IMR-90 (cell line): ENCODE measurements at places on chromosomes 13 and 19. TPM values are rescaled to one million over a fixed set of nuclear protein-coding genes. Genes with fewer than 3 reads are reported as not detected.

KLK7 gene
- not detected in 2 replicates for total RNA-seq

SMIM7 gene
- total RNA-seq: 55.7 and 68.6 TPM in 2 replicates

- no peak overlapping the region for H3K4me3 ChIP-seq
- peak; percentile 10 for DNase-seq
- no peaks in the 10 kb centered on the region for H3K27me3 ChIP-seq
- no peak overlapping the region for H3K27ac ChIP-seq
These were observed 113.7 kb upstream of the OXGR1 start for GRCh38 chr13:97107815-97108529.

ICAM4 gene
- total RNA-seq: 2.3 and 2.5 TPM in 2 replicates

DNA sequence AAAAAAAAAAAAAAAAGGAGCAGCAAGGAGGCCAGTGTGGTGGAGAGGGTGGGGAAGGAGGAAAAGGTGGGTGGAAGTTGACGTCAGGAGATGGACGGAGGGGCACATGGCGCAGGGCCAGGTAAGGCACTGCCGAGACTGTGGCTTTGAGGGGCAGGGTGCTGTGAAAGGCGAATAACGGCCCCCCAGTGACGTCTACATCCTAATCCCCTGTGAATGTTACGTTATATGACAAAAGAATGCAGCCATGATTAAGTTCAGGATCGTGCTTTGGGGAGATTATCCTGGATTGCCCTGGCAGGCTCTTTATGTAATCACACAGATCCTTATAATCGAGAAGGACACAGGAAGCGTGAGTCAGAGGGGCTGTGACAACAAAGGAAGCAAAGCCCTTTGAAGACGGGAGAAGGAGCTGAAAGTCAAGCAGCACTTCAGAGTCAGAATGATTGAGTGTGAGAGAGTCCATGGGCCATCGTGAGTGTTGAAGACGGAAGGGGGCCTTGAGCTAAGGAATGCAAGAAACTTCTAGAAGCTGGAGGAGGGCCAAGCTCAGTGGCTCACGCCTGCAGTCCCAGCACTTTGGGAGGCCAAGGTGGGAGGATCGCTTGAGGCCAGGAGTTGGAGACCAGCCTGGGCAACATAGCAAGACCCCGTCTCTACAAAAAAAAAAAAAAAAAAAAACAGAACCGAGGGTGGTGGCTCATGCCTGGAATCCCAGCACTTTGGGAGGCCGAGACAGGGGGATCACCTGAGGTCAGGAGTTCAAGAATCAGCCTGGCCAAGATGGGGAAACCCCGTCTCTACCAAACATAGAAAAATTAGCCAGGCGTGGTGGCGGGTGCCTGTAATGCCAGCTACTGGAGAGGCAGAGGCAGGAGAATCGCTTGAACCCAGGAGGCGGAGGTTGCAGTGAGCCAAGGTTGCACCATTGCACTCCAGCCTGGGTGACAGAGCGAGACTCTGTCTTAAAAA is 13.8 kb upstream of the CEACAM16 start:
- peak; percentile 97 for DNase-seq
- no peak overlapping the region for H3K4me3 ChIP-seq
- peak overlapping the region; percentile 82 for H3K27ac ChIP-seq
- peaks cover 2% of the 10 kb centered on the region for H3K4me1 ChIP-seq

DNA sequence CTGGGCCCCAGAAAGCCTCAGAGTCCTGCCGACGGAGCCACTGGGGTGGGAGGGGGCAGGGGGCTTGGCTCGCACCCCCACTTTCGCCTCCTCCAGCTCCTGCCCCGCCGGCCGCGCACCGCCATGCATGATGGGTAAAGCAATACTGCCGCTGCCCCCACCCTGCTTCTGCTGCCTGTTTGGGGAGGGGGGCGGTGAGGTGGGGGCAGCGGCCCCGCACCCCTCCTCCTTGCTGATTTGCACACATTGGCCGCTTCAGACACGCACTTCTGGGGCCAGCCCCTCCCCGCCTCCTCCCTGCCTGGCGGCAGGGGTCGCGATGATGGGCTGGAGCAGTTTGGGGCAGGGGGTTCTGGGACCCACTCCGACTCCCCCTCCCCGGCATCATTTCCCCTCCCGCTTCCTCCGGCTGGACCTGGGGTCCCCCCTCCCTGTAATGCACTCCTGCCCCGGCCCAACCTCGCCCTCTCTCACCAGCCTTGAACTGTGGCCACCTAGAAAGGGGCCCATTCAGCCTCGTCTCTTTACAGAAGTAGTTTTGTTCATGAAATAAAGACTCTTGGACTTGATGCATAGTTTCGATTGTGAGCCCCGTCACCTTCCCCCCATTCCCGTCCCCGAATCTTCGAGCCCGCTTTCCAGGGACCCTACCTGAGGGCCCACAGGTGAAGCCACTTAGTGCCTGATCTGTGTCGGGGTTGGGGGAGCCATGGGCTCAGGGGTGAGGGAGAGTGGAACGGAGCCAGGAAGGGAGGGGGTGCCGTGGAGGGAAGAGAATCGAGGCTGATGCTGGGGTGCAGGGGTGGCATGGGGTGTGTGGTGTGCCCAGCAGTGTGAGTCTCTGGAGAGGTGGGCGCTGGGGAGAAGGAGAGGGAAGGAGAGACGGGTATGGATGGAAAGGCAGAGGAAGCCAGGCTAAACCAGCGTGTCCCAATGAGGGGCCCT is 1.4 kb upstream of the HPN start:
- peaks cover 5% of the 10 kb centered on the region; the same call in 1 of the 2 replicates for H3K4me1 ChIP-seq
- DNase-seq: no peak
- H3K4me3 ChIP-seq: no peak overlapping the region
- peaks cover 7% of the 10 kb centered on the region; the same call in 1 of the 2 replicates for H3K27me3 ChIP-seq
- no peak overlapping the region for H3K27ac ChIP-seq
- H3K36me3 ChIP-seq: no peaks in the 10 kb centered on the region

DNA sequence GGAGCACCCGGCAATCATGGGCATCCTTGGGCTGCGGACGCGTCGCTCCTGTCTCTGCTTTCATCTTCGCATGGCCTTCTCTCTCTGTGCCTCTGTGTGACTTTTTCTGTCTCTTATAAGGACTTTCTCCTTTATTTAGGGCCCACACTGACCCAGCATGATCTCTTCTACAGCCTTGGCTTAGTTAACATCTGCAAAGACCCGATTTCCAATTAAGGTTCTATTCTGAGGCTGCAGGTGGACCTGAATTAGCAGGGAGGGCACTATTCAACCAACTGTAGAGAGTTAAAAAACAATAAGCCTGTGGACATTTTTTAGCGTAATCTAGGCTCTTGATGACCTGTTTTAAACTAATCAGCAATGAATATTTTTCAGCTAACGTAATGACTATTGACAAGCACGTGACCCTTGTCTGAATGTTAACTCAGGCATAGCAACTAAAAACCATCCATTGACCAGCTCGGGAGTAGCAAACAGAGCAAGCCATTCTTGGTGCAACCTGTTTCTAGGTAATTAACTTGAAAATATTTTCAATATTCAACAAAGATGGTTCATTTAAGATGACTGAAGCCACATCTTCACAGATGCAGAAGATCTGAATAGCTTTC is 15.2 kb downstream of the F10 start:
- no peak for DNase-seq
- no peak overlapping the region for H3K4me3 ChIP-seq
- H3K36me3 ChIP-seq: 0 out of 2 replicates have a peak, but pooled peaks cover 1% of the 10 kb centered on the region
- H3K4me1 ChIP-seq: no peaks in the 10 kb centered on the region
- H3K27ac ChIP-seq: no peak overlapping the region

GRCh38 chr13:89465366-89465765 is 1794.2 kb downstream of the SLITRK5 start:
- no peaks in the 10 kb centered on the region for H3K36me3 ChIP-seq
- DNase-seq: no peak
- H3K27ac ChIP-seq: no peak overlapping the region
- no peaks in the 10 kb centered on the region for H3K27me3 ChIP-seq
- H3K4me1 ChIP-seq: no peaks in the 10 kb centered on the region

ZNF285 gene
- 5.0 and 5.9 TPM in 2 replicates for total RNA-seq

PBX4 gene
- 0.90 and 1.4 TPM in 2 replicates for total RNA-seq

DNA sequence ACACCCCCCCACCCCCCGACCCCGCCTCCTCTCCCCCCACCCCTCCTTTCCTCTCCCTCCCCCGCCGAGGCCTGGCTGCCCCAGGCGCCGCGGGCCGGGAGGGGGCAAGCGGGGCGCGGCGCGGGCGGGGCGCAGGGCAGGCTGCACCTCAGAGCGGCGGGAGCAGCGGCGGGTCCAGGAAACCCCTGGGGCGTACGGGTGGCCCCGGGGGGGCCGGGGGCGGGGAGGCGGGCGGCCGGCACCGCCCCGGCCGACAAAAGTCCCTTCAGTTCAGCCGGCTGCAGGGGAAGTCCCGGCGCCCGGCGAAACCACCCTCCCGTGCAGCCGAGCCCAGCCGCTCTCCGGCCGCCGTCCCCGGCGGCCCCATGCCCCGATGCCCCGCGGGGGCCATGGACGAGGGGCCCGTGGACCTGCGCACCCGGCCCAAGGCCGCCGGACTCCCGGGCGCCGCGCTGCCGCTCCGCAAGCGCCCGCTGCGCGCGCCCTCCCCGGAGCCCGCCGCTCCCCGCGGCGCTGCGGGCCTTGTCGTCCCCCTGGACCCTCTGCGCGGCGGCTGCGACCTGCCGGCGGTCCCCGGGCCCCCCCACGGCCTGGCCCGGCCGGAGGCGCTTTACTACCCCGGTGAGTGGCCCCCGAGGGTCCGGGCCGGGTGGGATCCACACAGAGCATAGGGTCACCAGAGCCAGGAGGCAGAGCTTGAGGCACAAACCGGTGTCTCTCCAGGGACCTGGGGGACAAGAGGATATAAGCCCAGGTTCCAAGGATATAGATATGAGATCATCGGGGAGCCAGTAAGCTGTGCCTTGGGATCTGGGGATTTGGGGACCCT is at the start of gene BCL3:
Gene BCL3, plus strand, starts transcription at position 283 of the 829 bp plus-strand sequence. Its CDS starts 83 bp downstream, at position 366.
- no peaks in the 10 kb centered on the region for H3K27me3 ChIP-seq
- H3K4me3 ChIP-seq: peak within 1 kb of the TSS; percentile 92
- no peak for DNase-seq
- peaks cover 23% of the 10 kb centered on the region for H3K36me3 ChIP-seq

RASAL3 gene
- total RNA-seq: not detected in 2 replicates

SYT3 gene
- total RNA-seq: not detected in 2 replicates

- no peaks in the 10 kb centered on the region for H3K36me3 ChIP-seq
- no peaks in the 10 kb centered on the region for H3K27me3 ChIP-seq
- H3K4me1 ChIP-seq: no peaks in the 10 kb centered on the region
- no peak overlapping the region for H3K27ac ChIP-seq
- no peak for DNase-seq
These were observed 254.4 kb upstream of the KLF12 start for GRCh38 chr13:74388626-74389025.

GRCh38 chr19:12646551-12646950 is 20.0 kb downstream of the MAN2B1 start:
- H3K4me3 ChIP-seq: no peak overlapping the region
- H3K4me1 ChIP-seq: 0 out of 2 replicates have a peak, but pooled peaks cover 2% of the 10 kb centered on the region
- H3K27ac ChIP-seq: no peak overlapping the region
- DNase-seq: no peak

ZNF766 gene
- total RNA-seq: 18.9 and 20.4 TPM in 2 replicates

GRCh38 chr13:35855531-35856019 is 275.6 kb downstream of the DCLK1 start:
- no peak overlapping the region for H3K27ac ChIP-seq
- no peaks in the 10 kb centered on the region for H3K36me3 ChIP-seq
- H3K4me1 ChIP-seq: 0 out of 2 replicates have a peak, but pooled peaks cover 2% of the 10 kb centered on the region
- no peak overlapping the region for H3K4me3 ChIP-seq
- no peak for DNase-seq

DNA sequence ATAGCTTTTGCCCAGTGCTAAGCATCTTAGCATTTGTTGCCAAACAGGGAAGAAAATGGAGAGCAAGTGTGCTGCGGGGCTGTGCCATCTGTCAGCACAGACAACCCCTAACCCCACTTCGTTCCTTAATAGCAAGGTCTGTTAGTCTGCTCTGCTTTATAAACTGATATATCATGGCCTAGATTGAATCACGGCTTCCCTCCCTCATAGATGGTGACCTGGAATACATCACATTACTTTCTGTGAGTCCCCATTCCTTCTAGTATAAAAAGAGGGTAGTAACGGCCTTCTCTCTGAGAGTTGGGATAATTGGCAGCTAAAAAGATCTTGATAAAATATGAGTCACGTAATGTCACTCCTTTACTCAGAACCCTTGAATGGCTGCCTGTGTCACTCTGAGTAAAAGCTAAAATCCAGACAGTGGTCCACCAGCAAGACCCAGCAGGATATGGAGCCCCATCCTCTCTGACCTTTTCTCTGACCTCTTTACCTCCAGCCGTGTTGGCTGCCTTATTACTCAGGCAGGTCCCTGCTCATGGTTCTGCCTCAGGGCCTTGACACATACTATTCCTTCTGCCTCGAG is 151.7 kb downstream of the DLEU7 start:
- H3K4me3 ChIP-seq: no peak overlapping the region
- H3K27ac ChIP-seq: no peak overlapping the region
- no peak for DNase-seq
- peaks cover 18% of the 10 kb centered on the region for H3K27me3 ChIP-seq

SPIB gene
- total RNA-seq: not detected in 2 replicates

GRCh38 chr19:5128251-5128935 is 159.5 kb downstream of the KDM4B start:
- peaks cover 22% of the 10 kb centered on the region for H3K4me1 ChIP-seq
- DNase-seq: peak; percentile 75
- peak overlapping the region; percentile 26; the same call in 1 of the 2 replicates for H3K27ac ChIP-seq

DNA sequence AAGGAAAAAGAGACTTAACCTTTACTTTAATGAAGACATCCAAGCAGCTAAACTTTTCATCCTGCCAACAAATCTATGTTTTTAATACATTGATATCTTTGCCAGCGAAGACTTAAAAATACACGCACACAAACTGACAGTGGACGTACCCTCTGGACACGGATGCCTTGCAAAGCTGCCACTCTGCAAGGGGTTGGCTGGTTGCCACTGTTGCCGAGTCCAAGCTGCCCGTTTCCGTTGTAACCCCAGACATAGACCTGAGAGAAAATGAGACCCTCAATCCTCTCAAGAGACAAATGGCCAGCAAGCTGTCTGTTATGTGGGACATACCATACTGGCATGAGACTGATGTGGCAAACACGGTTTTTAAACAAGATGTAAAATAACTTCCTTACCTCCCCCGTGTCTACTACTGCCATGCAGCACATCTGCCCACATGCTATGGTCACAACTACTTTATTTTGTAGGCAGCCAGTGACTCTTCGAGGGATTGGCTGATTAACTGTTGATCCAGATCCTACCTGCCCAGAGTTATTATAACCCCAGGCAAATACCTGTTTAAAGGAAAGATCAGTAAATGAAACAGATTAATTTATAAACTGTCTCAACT is 21.2 kb downstream of the RCBTB2 start:
- H3K27ac ChIP-seq: no peak overlapping the region
- no peaks in the 10 kb centered on the region for H3K36me3 ChIP-seq
- H3K4me1 ChIP-seq: no peaks in the 10 kb centered on the region
- no peak for DNase-seq
- no peaks in the 10 kb centered on the region for H3K27me3 ChIP-seq
- no peak overlapping the region for H3K4me3 ChIP-seq

DNA sequence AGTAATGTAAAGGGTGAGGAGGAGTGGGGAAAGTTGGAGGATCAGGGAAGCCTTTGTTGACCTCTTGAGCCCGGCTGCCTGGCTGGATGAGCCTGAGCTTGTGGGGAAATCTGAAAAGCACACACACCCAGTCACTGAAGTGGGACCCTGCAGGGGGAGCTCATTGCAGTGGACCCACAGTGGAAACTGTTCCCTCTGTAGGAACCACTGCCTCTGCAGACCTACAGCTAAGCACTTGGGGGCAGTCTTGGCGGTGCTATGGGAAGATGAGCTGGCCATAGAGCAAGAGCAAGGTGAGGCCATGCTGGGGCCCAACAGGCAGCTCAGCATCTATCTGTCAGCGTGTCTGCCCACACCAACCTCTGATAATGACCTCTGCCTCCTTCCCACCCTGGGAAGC is 294.8 kb downstream of the TSHZ3 start:
- no peaks in the 10 kb centered on the region for H3K36me3 ChIP-seq
- DNase-seq: peak; percentile 83
- no peaks in the 10 kb centered on the region for H3K4me1 ChIP-seq
